Myocyte (in vitro differentiated cells): ENCODE measurements at places on chromosomes 6 and 20. TPM values are rescaled to one million over a fixed set of nuclear protein-coding genes. Genes with fewer than 3 reads are reported as not detected.

DNA sequence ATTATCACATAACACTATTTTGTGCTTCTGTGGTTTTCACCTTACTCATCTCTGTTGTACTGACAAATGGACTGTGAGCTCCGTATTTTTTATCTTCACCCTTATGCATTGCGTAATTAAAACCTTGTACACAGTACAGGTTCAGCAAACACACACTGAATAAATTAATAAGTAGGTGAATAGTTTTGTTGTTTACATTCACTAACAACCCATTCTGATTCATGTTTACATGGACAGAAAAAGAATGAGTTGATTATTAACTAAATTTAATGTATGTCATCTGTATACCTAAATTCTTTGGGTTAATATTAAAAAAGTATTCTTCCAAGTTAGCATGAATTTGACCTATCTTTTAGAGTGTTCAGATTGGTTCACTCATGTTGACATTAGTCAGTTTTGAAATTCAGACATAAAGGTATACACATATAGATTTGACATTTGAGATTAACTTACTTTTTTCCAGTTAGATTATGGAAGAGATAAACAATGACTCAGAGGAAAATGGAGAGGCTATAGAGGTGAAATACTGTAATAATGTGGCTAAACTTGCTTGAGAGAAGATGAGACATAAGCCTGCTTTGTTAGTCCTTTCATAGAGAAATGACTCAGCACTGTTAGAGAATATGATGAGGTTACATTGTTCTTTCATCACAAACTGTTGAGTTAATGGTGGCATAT, 541.7 kb upstream of the FLRT3 start:
- peak; percentile 30 for DNase-seq

GRCh38 chr6:163369141-163369540, 45.4 kb upstream of the QKI start:
- no peak for DNase-seq

The TENT5A gene
- 8.9 and 9.7 TPM in 2 replicates for total RNA-seq

The MCCD1 gene
- total RNA-seq: not detected in 2 replicates
